ENCODE measurements at places on chromosomes 4 and X.

DNA sequence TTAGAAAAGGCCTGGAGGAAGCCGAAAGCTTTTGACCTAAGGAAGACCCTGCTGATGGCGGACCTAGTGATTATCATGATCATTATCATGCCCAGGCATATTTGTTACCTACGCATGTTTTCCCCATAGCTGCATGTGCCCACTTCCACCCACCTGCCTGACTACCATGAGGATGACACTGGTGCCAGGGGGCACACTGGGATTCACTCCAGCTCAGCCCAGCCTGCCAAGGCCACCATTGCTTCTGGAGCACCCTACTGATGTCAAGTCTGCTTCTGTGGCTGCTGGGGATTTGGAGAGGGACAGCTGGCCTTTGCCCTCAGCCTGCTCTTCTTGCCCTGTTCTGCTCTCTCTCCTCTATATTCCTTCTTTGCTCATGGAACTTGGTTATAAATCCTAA is 124.7 kb upstream of the NALF2 start:
- no peak for DNase-seq

GRCh38 chr4:140277576-140277975 is 95.9 kb upstream of the SCOC start:
- DNase-seq: no peak

DNA sequence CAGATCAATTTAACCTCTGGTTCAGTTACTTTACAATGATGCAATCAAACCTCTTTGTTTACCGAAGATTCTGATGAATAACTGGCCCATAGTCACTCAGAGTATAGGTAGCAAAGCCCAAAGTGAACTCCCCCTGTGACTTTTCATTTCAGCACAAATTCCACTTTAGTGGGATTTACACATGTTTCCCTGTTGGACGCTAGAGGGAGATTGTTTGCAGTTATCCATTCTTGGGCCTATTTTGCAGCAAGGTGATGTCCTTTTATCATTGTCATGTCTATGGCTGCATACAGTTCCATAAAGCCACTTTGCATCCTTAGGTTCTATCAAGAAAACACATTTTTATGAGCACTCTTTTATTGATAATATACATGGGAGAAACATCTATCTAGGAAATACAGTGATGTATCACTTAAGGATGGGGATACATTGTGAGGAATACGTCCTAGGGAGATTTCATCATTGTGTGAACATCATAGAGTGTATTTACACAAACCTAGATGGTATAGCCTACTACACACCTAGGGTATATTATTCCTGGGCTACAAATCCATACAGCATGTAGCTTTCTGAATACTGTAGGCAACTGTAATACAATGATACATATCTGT is 14.5 kb upstream of the DKK2 start:
- DNase-seq: no peak

DNA sequence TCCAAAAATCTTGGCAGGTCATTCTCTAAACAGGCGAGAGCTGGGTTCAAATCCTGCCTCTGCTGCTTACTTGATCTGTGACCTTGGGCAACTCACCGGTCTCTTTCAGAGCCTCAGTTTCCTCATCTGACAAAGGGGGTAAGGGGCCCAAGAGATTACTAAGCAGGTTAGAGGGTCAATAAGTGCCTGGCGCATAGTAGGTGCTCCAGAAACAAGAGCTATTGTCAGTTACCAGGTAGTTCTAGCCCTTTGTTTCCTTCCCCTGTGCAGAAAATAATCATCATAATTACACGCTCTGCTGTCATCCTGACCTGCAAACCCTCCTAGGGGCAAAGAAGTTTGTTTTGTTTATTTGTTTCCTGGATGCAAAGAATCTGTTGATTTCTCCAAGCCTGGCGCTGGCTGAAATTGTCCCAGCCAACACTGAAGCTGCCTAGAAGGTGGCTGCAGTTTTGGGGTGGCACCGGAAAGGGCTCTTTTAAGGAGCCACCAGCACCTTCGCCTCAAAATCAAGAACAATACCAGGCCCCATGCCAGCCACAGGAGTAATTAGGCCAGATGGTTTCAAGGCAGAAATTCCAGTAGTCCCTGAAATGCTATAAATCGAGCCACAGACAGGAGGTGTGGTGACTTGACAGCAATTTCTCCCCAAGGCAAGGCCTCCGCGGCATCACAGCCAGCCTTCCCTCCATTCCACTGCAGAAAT is 10.2 kb upstream of the KIAA0232 start:
- no peak for DNase-seq

DNA sequence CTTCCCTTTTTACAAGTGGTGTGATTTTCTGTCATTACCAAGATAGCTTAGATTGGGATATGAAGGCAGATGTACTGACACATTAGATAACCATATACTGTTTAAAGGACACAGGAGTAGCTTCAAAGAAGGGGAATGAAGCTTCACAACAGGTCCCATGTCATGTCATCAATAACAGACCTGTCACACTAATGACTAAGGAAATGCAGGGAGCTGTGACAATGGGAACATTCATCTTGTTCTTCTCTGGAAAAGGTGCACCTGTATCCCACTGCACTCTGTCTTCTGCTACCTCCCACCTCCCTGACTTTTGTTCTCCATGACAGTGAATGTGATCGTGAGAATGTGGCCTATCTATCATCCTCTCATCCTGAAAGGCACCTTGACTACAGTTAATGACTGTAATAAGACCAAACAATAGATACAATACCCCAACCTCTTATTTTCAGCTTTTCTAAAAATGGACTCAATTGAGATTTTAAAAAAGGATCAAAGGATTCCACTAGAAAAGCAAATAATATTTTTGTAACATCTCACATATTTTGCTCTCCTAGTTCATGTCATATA is 472.5 kb downstream of the STPG2 start:
- DNase-seq: no peak

DNA sequence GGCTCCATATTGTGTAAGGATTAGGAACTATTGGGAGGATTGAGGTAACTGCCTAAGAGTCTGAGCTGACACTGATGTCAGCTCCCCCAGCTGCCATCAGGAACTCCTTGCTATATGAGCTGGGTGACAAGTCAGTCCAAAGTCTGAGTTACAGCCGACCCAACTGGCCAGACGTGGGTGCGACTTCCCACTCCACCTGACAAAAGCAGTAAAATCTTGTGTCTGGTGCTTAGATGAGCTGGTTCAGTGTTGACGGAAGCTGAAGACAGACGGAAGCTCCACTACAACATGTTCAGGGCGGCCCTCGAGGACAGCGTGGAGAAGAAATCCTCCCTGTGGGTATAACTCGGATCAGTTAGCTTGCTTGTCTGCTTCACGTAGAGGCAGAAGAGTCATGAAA is 22.8 kb upstream of the NAT8L start:
- DNase-seq: no peak

- no peak for DNase-seq
Observed at GRCh38 chr4:15837591-15837990, 59.5 kb downstream of the CD38 start.

GRCh38 chr4:41079881-41080560 is 134.3 kb downstream of the APBB2 start:
- no peak for DNase-seq

DNA sequence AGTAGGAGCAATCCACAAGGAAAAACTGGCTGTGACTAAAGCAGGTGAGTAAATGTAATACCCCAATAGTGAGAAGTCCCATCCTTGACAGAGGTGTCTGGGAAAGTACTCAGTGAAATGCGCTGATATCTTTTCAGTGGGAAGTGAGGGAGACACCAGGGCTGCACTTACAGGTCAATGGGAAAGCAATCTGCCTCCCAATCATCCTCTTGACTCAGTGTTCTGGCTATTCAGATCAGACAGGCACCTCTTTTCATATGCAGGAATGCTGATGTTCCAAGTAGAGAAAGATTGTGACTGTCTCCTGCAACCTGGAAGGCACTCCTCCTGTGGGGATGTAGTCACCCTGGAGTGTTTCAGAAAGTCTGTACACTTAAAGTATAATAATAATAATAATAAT is 39.9 kb upstream of the SPIN2A start:
- no peak for DNase-seq

DNA sequence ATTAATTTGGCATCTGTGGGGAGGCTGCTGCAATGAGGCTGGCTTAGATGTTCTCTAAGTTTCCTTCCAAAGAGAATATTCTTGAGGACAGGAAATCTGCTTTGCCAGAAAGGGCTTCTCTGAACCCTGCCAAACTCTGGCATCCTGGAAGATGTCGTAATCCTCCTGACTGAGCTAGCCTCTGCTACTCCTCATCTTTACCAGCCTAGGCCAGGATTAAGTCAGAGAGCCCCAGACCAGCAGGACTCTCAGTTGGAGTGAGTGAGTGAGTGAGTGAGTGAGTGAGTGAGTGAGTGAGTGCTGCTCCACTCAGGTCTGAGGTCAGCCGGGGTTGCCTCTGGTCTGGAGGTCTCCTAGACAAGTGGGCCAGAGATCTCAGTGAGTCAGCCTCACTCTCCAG is 104.9 kb upstream of the SOD3 start:
- no peak for DNase-seq

DNA sequence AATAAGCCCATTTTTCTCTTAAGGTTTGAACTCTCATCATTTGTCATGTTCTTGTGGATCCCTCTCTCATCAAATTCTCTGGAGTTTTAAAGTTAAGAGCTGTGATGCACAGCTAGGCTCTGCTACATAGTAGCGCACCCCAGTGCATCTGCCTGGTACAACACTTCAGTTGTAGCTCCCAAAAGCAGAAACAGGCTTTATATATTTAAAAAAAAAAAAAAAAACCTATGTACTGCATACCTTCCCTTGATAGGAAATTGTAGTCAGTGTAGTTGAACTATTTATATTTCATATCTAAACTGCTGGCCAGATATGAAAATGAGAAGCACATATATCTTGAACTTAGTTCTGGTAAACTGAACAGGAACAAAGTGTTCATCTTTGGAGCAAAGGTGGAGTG is 131.4 kb downstream of the KLHL13 start:
- DNase-seq: no peak

GRCh38 chr4:76969941-76970529 is 20.5 kb downstream of the SEPTIN11 start:
- no peak for DNase-seq

- no peak for DNase-seq
Observed at GRCh38 chrX:47420265-47420664, 49.9 kb downstream of the ZNF157 start.

- DNase-seq: no peak
Observed at GRCh38 chr4:170088716-170089115, 1.0 kb downstream of the AADAT start.

DNA sequence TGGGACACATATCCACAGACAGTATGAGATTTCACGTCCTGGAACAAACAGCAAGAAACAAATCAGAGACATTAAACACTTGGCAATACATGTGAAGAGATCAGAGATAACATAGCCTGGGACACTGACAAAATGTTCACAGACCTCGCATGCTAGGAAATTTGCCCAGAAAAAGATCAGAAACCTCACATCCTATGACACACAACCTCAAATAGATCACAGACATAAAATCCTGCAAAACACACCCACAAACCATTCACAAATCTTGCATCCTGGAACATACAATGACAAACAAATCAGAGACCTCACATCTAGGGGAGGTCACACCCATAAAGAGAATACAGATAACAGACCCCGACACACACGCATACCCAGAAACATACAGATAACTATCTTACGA is 18.0 kb downstream of the SUV39H1 start:
- DNase-seq: no peak

- DNase-seq: no peak
Observed at GRCh38 chr4:31237233-31237632, 517.1 kb downstream of the PCDH7 start.

DNA sequence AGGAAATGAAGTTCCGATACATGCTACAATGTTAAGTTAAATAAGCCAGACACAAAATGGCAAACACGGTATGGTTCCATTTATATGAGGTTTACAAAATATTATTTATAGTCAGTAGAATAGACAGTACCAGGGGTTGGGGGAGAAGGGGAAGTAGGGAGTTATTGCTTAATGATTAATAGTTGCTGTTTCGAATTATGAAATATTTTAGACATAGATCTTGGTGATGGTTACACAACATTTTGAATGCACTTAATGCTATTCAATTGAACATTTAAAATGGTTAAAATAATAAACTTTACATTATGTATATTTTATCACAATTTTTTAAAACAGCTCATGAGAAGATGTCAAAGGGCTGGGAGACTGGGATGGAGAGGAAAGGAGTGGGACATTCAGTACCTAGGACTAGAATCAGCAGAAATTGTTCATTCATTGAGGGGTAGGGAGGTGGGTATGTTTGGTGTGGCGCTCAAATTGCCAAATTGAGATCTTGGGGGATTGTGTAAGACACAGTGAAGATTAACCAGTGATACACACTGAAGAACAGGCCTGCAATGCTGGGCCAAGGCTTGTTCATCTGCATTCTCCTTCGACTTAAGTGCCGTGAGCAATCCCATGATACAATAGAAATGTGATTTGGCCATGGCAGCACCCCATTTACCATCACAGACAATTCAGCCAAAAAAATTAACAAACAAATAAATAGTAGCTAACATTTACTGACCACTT is 165.6 kb upstream of the GALNT7 start:
- no peak for DNase-seq

- DNase-seq: no peak
Observed at GRCh38 chrX:44878780-44879179, 5.8 kb downstream of the KDM6A start.

- peak; percentile 35 for DNase-seq
Observed at GRCh38 chr4:176451443-176451842, 131.7 kb downstream of the SPCS3 start.

DNA sequence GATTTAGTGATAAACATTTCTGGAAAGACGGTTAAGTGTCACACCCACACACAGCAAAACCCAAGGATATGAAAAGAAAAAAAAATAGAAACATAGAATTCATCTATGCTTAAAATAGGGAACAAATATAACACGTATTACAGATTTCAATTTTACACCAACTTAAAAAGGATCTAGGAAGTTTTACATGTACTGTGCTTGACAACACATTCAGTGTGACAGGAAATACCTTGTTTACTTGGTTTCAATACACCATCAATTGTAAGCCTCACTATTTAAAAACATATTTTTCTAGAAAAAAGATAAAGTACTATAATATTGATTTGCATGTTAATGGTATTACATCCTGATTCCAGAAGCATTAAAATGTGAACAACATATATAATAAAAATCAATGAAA is 77.0 kb upstream of the SPRY1 start:
- no peak for DNase-seq

DNA sequence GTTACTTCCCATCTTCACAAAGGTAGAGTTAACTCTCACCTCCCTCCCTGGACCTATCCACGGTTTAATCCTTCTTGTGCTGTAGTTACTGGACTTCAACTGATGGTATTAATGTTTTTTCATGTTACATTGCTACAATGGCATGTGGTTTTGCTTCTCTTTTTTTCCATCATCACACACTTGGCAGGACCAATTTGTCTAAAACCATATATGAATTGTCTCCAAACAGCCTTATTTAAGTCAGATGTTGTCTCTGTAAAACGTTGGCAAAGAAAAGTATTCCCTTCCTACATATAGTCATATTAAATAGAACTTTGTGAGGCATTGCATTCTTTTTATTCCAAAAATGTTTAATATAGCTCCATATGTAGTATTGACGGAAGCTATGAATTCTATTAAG is 15.5 kb downstream of the PRRG1 start:
- DNase-seq: no peak

DNA sequence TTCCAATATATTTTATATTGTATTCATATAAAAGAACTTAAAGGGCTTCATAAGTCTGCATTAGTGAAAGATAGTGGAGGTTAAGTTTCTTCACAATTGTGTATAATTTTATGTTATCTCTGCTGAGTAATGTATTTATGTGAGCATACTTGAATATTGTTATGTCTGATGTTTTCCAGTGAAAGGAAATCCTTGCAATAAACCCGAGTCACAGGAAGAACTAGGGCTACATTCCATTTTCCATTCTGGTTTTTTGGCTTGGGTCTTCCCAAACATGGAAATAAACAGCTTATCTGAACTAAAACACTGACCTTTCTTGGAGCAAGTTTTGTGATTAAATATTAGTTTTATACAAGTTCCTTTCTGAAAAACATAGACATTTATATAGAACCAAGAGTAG is 231.3 kb upstream of the GPRIN3 start:
- no peak for DNase-seq
